ENCODE measurements at places on chromosomes 6 and 20.

DNA sequence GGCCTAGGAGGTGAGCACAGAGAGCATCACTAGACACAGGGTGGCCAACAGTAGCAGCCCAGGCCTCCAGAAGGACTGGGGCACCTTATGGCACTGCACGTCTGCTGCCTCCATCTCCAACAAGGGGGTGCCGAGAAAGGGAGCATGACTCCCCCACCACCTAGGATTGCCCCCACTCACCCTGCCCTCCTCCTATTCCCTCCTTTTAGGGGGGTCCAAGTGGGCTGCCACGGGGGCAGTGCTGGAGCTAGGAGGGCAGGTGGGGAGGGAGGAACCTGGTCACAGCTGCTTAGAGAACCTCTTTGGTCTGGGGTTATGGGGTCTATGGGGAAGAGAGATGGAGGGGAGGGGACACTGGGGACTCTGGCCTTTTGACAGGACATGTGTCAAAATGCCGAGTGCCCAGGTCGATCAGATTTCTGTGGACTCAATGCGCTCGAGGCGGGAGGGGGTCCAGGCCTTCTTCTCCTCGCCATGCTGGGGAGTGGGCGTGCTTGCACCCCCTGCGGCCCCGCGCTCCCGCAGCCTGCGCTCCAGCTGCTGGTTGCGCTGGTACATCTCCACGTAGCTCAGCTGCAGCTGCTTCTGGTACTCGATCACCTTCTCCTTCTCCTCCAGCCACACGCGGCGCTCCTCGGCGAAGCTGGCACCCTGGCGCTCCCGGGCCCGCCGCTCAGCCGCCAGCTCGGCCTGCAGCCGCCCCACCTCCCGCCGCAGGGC, 4.5 kb upstream of the FASTKD5 start:
- no peak for DNase-seq

DNA sequence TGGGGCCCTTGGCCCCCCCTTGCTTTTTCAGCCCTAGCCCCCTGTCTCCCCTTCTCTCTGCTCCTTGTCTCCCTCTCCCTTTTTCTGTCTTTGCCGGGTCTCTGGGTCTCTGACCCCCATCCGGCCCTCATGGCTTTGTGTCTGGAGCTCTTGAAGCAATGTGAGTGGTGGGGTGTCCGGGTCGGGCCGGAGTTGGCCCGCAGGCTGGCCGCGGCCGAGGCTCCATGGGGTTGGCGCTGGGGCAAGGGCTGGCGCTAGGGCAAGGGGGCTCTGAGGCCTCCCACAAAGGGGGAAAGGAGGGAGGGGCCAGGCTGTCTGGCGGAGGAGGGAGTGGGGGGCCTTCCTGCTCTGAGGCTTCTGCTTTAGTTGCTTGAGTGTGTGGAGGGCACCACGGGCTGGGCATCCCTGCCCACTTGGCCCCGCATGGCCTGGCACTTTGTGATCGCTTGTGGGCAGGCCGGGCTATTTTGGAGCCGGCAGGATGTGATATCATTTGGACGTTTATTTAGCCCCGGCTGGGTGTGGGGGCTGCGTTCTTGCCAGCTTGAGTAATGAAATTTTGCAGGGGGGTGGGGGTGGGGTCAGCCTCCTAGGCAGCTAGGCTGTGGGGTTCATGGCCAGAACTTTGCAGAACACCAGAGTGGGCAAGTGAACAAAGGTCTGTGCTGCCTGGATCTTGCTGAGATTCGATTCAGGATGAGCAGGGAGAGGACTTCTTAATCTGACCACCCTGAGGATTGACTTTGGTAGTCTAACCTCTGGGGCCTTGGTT, 78.7 kb upstream of the MYL9 start:
- DNase-seq = no peak

- no peak for DNase-seq
Measured at GRCh38 chr6:6546318-6547109, 42.0 kb upstream of the LY86 start.

- no peak for DNase-seq
Measured at GRCh38 chr20:44135012-44135412, 52.0 kb downstream of the JPH2 start.

- no peak for DNase-seq
Measured at GRCh38 chr6:128097009-128097408, 196.2 kb upstream of the THEMIS start.

GRCh38 chr20:44649126-44649525, 2.4 kb downstream of the ADA start:
- DNase-seq = no peak

GRCh38 chr20:49268600-49269365, 9.1 kb downstream of the ZNFX1 start:
- no peak for DNase-seq

DNA sequence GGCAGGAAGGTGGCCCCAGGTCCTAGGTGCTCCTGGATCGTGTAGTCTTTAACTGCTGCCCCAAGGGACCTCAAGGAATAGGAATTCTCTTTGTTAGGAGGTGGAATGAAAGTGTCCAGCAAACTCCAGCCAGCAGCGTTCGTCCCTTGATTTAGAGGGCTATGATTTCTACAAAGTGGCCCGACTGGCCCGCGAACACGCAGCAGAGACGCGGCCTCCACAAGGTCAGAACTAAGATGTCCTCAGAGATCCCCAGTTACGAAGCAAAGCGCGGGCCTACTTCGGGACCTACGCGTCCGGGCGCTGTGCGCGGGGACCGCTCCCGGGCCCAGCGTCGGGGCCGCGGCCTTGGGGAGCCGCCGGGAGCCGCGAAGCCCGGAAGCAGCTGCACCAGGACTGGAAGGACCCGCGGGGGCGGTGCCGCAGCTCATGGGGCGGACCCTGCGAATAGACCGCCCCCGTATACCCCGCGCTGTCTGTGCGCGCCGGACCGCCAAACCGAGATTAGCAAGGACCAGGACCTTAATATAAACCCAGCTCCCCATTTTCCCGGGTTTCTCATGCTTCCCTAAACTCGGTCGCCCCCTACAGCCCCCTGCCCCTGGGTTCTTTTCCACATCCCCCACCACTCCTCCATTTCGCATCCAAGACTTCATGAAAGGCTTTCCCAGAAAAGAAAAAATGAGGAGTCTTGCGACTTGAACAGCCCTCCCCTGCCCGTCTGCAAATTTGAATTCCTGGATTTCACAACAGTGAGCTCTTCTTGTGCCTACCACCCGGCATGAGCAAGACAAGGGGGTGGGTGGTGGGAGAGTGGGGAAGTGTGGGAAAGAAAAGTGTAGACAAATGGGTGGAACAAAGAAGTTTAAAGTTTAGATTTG, at the start of gene C6orf47:
C6orf47 (minus strand) TSS at position 398 of the 881 bp plus-strand sequence. CDS start 831 bp downstream, outside the sequence.
- DNase-seq = peak; percentile 73

DNA sequence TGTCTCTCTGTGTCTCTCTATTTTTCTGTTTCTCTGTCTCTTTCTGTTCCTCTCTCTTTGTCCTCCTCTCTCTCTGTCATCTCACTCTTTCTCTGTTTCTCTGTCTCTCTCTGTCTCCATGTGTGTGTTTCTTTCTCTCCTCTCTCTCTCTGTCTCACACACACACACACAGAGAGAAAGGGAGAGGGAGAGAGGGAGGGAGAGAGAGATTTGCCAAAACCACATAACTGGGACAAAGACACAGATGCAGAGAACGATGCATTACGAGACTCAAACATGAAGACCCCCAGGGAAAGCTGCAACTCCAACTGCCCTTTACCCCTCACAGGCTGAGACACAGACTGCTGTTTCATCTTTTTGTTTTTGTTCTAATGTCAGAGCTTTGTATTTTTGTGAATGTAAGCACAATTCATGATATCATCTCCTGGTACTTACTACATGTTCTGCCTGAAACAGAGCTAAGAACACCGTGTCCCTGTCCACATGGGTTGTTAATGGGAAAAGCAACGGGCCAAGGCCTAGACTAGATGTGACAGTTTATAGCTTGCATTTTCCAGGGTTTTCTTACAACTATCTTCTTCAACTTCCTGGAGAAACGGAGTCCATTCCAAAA, 177.1 kb upstream of the ARID1B start:
- DNase-seq = no peak

GRCh38 chr6:33000055-33000454, 9.3 kb downstream of the HLA-DOA start:
- no peak for DNase-seq

DNA sequence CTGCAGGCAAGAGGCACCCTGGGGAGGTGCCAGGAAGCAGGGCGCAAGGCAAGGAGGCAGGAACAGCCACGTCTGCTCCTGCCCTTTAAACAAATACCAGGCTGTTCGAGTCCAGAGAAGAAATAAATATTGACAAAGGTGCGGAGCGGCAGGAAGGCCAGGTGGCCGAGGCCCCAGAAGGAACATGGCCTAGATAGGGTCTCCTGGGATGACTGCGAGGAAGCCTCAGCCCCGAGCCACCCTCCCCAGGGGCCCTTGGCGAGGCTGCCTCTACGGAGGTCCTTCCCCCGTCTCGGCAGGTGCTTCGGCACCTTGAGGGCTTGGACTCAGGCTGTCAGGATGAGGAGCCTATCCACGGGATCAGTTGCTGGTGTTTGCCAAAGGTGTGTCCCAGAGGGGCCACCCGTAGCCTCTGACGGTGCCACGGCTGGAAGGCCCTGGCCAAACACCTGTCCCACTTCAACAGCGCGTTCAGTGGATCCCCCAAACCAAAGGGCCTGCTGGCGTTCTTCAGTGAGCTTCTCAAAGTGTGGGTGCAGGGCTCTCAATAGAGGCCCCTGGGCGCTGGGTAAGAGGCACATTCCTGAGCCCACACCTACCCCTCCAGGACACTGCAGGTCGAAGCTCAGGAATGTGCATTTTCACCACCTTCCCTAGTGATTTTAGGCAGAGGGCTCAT, 39.8 kb downstream of the SNX5 start:
- DNase-seq = peak; percentile 15

- no peak for DNase-seq
Measured at GRCh38 chr20:17529586-17529985, 1.6 kb downstream of the BFSP1 start.

DNA sequence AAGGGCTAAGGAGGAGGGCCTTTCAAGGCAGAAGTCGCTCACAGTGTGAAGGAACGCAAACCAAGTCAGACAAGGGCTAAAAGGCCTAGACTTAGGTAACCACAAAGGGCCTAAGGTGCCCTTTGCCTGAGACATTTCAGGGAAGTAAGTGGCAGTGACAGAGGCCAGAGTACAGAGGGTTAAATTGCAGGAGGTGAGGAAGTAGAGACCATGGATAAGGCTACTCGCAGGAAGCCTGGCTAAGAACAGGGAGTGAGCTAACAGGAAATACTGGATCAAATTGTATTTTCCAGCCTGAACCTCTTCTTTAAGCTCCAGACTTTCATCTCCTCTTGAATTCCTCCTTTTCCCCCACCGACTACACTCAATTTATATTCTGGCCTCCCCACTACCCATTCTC, 16.6 kb downstream of the ZHX3 start:
- DNase-seq = no peak

DNA sequence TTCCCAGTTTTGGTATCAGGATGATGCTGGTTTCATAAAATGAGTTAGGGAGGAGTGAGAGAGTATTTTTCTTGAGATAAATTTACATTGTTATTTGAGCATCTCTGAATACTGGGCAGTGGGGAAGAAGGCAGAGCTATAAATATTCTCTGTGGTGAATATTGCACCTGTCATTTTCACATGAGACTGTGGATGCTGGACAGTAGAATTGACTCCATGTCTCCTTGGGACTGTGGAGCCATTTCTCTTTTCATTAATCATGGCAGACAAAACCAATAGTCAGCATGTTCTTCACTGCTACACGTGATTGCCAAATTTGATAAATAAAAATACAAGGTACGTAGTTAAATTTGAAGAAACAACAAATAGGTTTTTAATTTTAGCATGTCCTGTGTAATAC, 81.2 kb upstream of the PHACTR1 start:
- no peak for DNase-seq

- no peak for DNase-seq
Measured at GRCh38 chr6:164911873-164912580, 397.4 kb downstream of the C6orf118 start.
